ENCODE measurements at places on chromosomes 6 and 20.

DNA sequence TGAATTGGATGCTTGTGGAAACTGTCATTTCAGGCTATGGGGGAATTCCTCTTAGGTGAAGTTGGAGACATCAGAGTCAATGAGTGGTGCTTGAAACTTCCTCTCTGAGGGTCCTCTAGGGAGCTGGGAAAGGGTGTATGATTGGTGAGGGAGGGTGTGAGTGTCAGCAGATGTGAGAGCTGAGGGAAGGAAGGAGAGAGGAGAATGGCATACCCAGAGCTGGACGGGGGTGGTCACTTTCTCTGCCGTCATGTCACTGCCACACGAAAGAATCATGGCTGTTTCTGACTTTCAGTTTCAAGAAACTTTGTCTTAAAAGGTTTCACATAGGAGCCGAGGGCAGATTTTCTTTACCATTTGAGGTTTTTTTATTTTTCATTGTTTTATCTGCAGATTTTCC is 50.3 kb downstream of the DEK start:
- no peak for DNase-seq

- DNase-seq: peak; percentile 22
These were observed 73.2 kb upstream of the DUSP22 start for GRCh38 chr6:219019-219570.

- no peak for DNase-seq
These were observed 21.8 kb downstream of the CTCFL start for GRCh38 chr20:57503035-57503658.

DNA sequence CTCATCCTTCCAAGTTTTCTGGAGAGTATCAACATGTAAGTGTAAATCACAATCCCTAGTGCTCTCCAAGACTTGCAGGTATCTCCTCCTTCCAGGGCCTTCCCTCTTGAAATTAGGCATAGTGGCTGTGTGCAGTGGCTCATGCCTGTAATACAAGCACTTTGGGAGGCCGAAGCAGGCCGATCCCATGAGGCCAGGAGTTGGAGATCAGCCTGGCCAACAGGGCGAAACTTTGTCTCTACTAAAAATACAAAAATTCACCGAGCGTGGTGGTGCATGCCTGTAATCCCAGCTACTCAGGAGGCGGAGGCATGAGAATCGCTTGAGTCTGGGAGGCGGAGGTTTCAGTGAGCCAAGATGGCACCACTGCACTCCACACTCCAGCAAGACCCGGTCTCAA is 9.4 kb upstream of the ANGPT4 start:
- DNase-seq: no peak

DNA sequence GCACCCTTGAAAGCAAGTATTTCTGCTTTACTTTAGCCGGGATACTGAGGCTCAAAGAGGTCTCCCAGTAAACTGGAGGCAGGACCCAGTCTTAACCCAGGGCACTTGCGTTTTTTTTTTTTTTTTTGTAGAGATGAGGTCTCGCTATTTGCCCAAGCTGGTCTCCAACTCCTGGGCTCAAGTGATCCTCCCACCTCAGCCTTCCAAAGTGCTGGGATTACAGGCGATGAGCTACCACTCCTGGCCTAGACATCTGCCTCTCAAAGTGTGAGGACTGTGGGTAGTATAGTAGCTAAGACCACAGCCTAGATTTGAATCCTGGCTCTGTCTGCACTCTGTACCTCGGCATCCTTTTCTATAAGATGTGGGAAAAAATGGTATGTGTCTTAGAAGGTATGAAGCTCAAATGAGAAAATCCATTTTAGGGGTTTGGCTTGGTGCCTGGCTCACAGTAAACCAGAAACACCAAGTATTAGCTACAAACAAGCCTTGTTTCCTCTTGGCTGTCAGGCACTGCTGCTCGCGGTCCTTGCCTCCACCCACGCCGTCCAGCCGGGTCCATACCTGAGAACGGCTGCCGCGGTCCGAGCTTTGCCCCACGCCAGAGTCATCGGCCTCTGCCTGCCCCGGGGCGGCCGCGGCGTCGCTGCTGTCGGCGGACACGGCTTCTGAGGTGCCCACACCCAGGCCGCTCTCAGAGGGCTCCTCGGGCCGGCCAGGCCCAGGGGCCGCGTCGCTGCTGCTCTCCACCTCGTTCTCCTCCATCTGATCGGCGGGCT is 1.2 kb downstream of the ZNF335 start:
- DNase-seq: peak; percentile 46

GRCh38 chr20:37395921-37396415 is 50.0 kb downstream of the SRC start:
- no peak for DNase-seq

- no peak for DNase-seq
These were observed 283.6 kb downstream of the PTPRT start for GRCh38 chr20:42906120-42906519.

DNA sequence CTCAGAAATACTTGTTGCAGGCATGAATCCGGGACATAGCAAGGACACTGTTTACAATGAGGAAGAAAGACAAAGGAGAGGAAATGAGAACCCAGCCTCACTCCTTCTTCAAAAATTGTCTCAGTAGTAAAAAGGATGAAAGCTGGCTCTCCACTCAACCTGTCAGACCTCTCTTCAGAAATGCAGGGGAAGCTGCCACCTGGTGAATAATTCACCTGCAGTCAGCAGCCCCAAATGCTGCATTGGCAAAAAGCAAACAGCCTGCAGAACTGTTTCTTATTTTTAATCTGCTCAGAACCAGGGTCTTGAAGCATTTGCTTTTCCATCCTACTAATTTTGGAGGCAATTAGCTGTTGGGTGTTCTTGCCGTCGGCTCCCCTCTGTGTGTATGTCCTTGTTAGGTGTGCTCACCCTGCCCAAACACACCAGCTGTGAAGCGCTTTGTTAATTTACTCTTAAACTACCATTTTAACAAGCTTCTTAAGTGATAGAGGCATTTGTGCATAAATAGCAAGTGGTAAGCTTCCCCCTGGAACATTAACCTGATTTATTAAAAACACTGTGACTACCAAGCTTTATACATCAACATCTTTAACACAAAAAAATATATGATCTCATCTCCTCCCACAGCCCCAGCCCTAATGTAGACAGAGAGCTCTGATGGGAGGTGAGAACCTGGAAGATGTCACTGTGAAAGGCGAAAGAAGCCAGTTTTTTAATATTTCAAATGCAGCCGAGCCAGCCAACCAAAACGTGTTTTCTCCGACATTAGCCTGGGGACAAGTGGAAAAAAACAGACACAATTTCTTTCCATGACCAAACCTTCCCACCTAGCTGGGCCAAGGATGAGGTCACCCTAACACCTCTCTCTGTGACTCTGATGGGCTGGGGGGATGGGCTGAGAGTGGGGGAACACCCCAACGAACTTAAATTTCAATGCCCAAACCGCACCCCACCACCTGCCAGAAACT is 451.0 kb upstream of the SULF2 start:
- DNase-seq: no peak

DNA sequence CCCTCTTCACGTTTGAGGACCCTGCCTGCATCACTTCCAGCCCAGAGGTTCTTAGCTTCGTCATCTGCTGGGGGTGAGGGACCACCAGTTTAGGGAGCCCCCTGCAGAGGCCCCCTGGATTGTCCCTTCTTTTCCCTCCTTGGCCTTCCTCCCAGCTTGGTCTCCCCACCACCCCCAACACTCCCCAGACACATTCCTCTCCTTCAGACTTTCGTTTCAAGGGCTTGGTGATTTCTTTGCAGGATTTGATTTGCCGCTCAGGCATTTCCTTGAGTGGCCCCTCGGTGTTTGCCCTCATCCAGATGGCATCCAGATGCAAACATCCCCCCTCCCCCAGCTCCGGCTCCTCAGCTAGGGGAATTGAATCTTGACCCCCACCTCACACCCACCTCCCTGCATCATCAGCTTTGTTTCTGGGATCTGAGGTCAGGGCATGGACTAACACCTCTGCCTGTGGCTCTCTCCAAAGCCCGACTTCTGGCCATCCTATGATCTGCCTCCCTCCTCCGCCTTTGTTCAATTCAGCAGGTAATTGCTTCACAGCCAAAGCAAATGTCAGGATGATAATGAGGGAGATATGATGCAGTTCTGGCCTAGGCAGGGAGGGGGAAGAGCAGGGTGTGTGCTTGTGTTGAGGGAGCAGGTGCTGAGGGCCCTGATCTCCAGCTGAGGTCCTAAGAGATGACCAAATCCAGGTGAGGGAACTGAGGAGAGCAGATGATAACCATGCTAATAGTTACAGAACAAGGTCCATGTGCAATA is 141.5 kb downstream of the VEGFA start:
- no peak for DNase-seq

DNA sequence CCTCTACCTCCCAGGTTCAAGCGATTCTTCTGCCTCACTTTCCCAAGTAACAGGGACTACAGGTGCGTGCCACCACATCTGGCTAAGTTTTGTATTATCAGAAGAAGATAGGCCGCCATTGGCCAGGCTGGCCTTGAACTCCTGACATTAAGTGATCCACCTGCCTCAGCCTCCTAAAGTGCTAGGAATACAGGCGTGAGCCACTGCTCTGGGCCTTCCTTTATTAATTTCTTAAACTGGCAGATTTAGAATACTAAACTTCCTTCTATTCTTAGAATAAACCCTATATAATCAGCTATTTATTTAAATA is 86.6 kb downstream of the HFE start:
- DNase-seq: no peak

DNA sequence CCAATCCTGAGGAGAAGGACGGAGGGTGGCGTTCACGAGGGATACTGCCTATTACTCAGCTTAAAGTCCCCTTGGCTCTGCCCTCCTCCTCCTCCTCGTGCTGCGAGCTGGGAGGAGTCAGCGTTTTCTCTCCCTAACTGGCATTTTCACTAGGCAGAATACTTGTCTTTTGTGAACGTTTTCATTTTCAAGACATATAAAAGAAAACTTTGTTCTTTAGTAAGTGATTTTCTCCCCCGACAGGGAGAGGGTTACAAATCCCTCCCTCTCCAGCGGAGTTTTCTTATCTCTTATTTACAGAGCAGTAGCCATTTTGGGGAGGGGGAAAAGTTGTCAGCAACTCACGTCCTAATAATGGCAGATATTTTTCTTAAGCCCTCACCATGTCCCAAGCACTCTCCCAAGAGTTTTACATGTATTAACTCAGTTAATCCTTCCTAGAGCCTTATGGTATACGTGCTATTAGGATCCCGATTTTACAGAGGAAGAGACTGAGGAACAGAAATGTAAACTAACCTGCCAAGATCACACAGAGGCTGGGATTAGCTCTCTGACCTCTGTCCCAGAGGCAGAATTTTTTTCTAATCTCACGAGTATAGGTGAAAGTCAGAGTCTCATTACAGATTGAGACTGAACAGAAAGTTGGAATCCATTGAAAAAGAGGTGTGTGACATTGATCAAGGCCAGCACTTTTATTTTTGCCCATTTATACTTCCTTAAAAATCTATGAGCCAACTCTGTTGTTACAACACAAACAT is 30.0 kb upstream of the ZNF217 start:
- DNase-seq: peak; percentile 55

DNA sequence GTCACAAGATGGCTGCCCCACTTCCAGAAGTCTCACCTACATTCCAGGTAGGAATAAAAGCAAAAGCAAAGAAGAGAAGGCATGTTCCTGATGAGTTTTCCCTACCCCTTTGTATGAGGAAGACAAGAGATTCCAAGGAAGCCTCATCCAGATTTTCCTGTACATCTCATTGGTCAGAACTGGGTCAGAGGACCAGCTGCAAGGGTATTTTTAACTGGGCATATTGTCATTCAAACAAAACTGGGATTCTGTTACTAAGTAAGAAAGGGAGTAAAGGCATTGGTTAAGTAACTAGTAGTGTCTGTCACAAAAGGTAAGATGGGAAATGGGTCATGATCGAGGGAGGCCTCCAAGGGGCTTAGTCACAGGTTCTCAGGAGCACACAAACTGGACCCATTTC is 28.2 kb upstream of the RIMS4 start:
- no peak for DNase-seq

- no peak for DNase-seq
These were observed 111.0 kb upstream of the RALGAPA2 start for GRCh38 chr20:20823476-20823881.

GRCh38 chr6:104521176-104521575 is 338.5 kb downstream of the HACE1 start:
- no peak for DNase-seq

DNA sequence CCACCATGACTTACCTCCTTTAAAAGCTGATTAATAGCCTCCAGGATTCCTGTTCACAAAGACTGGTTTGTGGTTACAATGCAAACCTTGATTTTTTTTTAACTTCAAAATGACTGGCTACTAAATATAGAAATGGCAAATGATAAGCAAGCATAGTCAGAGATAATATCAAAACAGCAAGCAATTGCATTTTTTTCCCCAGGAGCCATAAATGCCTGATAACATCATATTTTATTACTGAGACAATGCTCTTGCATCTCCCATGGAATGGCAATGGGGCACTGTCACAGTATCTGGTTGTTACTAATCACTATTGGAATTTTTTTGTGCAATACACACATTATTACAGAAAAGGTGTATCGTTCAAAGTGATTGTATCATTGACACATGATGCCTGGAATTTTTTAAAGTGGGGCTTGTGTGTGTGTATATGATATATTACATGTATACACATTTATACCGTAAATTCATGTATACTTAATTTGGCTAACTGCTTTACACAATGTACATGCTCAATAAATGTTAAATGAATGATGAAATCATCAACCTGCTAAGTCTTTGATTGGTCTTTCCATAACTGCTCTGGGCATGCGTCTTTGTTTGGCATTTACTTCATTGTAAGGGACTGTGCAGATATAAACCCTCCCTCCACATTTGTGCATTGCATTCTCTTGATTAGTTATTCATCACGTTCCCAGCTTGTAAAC is 980 bp upstream of the SALL4 start:
- no peak for DNase-seq

GRCh38 chr6:157823001-157823527 is at the start of gene SNX9:
TSS of gene SNX9 (plus strand) at chr6:157823246. CDS start at chr6:157823435, 189 bp downstream.
- DNase-seq: peak; percentile 72

GRCh38 chr20:34891166-34892062 is 15.0 kb downstream of the ACSS2 start:
- peak; percentile 39 for DNase-seq

DNA sequence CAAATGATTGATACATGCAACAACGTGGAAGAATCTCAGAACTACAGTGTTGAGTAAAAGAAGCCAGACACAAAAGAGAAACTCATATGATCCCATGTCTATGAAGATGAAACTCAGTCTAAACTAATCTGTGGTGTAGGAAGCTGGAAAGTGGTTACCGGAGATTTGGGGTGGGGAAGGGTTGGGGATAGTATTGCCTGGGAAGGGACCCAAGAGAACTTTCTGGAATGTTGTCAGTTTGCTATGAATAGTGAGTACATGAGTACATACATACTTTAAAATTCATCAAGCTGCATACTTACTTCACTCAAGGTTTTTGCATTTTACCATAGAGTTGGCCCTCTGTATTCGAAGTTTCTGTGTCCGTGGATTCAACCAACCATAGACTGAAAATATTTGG is 106.0 kb downstream of the SAMD5 start:
- DNase-seq: no peak

GRCh38 chr20:47493963-47494293 is 7.8 kb upstream of the NCOA3 start:
- DNase-seq: no peak

- DNase-seq: no peak
These were observed 152.8 kb downstream of the TMEM242 start for GRCh38 chr6:157170535-157170934.
